Occipital lobe (tissue), 3 donors: ENCODE measurements at places on chromosomes 2 and 18. TPM values are rescaled to one million over a fixed set of nuclear protein-coding genes. Genes with fewer than 3 reads are reported as not detected.

DNA sequence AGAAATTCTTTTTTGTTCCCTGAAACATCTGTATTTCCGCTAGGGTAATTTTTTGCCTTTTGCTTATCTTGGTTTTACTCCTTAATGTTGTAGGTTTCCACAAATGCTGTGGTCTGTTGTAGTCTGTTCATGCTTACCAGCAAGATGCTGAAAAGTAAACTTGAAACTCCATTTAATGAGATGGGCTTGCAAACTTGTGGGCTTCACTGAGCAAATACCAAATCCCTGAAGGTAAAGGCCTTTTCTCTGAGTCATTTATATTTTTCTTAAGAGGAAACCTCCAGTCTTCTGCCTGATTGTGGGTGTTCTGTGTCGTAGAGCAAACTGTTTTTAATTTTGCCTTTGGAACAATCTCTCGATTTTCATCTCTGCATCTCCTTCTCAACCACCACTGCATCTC, 9.3 kb downstream of the SP140 start:
- no peak for DNase-seq

Gene NTSR2
- total RNA-seq, result 0.31 TPM

GRCh38 chr18:11114653-11115052, 34.7 kb downstream of the PIEZO2 start:
- DNase-seq, result no peak

DNA sequence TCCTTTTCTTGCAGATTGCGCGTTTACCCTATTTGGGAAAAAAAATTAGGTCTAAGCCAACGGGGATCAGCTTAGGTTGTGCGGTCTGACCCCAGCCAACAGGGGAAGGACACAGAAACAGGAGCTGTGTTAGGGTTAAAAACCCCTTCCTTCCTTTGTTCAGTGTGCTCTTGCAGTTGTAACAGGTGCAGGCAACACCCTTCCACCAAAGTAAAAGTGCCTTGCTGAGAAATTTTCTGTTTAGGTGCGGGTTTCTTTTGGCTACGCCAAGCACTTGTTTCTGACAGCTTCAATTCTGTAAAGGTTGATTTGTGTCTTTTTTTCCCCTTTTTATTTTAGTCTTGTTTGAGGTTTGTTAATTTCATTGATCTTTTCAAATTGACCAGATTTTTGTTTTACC, 92.5 kb downstream of the PTPN4 start:
- DNase-seq, result no peak

GRCh38 chr2:97653473-97653872, 7.6 kb downstream of the COX5B start:
- no peak for DNase-seq

GRCh38 chr2:223121283-223121682, 69.3 kb downstream of the KCNE4 start:
- DNase-seq, result no peak

DNA sequence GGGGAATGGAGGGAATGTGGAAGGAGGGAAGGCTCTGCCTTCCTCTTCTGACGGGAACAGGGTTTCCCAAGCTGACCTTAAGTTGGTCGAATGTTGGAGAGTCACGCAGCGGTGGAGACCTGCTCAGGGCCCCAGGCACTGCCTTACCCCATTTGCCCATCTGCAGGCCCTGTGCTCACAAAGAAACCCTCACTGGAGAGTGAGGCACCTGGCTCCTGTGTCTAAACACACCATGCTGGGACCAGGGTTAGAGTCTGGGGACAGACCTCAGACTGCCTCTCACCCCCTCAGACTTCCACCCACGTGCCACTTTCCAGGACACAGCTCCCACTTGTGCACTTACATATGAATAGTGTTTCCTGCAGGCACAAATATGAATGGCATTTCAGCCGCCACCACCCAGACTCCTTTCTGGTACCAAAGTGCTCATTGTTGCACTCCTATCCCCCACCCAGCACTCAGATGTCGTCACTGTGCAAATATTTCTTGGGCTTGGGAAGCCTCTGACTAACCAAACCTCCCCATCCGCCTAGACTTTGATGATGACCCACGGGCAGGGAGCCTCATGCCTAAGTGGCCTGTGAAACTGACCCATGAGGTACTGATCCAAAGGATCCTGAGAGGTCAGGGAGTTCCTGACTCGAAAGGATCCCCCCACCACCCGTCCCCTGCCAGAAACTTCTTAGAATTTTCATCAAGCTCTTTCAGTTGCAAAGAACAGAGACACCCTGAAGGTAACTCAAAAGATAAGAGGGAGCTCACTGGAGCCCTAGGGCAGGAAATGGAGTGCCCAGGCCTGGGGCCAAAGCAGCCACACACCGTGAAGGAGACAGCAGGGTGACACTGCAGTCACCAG, 78.3 kb downstream of the STPG4 start:
- DNase-seq, result no peak

DNA sequence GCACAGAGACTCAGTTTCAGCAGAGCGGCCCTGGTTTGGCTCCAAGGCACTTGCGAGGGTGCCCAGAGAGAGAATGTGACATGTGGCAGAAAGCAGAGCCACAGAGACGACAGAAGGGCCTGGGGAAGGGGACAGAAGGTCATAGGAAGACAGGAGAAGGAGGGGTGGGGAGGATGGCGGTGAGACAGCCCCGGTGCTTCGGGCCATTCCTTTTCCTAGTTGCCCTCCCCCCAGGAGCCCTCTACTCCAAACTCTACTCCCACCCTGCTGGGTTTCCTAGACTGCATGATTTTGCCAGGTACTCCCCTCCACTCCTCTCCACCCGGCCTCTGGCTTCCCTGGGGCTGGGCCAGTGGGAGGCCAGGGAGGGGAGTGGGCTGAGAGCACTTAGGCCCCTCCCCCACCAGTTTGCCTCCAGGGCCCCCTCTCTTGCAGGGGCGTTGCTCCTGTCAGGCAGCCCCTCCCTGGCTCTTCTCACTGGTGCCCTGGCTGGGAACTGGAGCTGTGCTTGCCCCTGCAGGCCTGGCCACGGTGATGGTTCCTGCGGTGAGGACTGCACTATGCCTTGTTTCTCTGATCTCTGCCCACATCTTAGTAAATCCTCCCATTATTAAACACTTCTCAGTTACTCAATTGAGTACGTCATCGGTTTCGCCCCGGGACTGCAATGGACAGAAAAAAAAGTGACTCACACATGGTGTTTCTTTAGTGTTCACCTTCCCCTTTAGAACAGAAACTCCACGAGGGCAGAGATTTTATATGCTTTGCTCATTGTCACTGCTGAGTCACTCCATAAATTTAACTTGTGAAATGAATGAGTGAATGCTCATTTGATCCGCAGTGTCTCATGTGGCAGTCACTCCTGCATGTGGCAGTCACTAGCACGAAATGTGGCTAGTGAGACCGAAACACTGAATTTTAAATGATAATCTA, 58.7 kb upstream of the SP3 start:
- DNase-seq, result no peak

- no peak for DNase-seq
Measured at GRCh38 chr18:71831039-71831438, 713.1 kb downstream of the CBLN2 start.

DNA sequence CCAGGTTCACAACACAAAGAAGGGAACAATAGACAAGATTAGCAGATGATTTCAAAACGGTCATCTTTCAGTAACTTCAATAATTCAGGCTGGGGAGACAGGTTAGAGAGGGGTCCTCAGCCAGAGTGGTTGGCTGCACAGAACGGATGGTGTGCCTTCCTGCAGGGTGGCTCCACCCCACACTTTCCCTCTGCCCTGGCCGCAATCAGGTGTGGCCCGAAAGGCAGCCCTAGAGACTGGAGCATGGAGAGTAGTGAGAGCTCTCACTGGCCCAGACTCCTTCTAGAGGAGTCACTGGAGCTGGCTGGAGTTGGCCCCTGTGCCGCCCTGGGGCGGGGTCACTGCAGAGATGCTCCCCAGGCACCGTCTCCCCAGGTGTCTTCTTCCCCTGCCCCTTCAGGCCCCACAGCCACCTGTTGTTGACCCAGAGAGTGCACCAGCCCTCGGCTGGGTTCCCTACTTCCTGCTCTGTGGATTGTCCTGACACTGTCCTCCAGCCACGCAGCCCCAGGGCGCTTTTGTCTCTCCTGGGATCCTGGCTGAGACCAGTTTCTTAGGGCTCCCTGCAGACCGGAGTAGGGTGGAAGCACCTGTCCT, 126.8 kb downstream of the PXDN start:
- no peak for DNase-seq

DNA sequence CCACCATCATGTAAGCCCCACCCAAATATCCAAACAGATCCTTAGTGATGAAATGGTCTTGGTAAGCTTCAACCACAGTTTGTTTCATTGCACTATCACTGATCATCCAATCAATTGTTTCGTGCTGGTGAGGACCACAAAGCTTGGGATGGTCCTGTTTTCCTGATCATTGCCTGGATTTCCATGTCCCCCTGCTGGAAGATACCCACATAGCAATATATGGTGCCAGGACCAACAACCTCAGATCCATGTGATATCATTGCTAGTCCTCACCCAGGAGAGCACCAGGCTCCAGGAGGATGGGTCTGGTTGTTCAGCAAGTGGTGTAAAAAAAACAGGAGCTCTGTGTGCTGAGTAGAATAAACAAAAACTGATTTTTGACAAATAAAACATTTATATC, 206.5 kb upstream of the SH3BP4 start:
- no peak for DNase-seq

Gene GAREM2
- 7.0 TPM for total RNA-seq

Gene DSG4
- not detected for total RNA-seq

GRCh38 chr2:189614585-189614984, 34.0 kb upstream of the SLC40A1 start:
- DNase-seq, result no peak

Gene CPSF3
- total RNA-seq, result 34.6 TPM

GRCh38 chr2:202140522-202141252, 67.6 kb downstream of the KIAA2012 start:
- DNase-seq, result no peak

Gene IL18RAP
- total RNA-seq, result 0.16 TPM

- DNase-seq, result no peak
Measured at GRCh38 chr2:234446404-234447076, 50.3 kb downstream of the ARL4C start.

DNA sequence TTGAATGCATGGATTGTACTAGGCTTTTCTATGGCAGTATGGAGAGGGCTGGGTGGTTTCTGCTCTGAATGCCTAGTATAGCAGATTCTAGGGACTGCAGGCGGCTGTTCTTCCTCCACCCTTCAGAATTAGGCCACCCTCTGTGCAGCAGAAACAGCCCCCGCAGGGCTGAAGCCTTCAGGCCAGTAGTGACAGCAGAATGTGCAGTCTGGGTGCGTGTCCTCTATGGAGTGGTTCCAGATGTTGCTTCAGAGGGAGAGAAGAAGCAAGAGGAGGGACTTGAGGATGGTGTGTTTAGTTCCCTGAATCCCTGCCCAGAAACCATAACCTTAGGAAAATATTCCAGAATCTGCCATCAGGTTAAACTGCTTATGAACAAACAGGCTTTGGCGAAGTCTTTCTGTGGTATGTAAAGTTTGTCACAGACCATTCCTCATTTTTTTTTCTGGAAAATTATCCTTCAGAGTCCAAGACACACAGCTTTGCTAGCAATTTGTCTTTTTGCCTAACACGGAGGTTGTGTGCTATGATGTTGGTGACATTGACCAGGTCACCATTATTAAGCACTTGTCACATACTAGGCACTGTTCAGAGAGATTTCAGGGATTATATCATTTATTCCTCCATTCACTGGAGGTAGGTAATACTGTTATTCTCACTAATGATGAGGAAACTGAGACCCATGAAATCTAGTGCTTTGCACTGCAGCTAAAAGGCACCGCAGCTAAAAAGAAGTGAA, 21.1 kb downstream of the CASP10 start:
- DNase-seq, result no peak

Gene ARHGEF4
- total RNA-seq, result 38.7 TPM

DNA sequence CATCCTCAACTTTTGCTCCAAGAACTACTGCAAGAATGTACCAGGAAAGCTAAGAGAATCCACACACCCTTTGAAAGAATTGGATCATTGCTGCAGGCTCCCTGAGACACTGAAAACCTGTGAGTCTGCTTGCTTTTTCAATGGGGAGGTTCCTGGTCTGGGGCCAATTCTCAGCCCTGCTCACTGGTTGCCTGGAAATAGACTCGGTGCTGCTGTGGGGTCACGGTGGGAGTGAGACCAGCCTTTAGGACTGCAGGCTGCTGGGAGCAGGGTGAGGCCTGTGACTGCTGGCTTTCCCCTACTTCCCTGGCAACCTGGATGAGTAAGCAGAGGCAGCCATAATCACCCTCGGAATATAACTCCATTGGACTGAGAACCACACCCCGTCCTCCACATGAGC, 569.3 kb downstream of the DPP10 start:
- no peak for DNase-seq

GRCh38 chr2:108182489-108182888, 57.3 kb upstream of the SULT1C3 start:
- no peak for DNase-seq

Gene GNLY
- not detected for total RNA-seq

Gene CCL20
- not detected for total RNA-seq
